NCI-H69 (cell line): ENCODE measurements at places on chromosomes 12 and 14.

- DNase-seq = peak; percentile 97
Measured at GRCh38 chr12:52354200-52354599, 13.1 kb downstream of the KRT85 start.

GRCh38 chr12:52362118-52362726 lies 5.1 kb downstream of the KRT85 start:
- peak; percentile 43 for DNase-seq

DNA sequence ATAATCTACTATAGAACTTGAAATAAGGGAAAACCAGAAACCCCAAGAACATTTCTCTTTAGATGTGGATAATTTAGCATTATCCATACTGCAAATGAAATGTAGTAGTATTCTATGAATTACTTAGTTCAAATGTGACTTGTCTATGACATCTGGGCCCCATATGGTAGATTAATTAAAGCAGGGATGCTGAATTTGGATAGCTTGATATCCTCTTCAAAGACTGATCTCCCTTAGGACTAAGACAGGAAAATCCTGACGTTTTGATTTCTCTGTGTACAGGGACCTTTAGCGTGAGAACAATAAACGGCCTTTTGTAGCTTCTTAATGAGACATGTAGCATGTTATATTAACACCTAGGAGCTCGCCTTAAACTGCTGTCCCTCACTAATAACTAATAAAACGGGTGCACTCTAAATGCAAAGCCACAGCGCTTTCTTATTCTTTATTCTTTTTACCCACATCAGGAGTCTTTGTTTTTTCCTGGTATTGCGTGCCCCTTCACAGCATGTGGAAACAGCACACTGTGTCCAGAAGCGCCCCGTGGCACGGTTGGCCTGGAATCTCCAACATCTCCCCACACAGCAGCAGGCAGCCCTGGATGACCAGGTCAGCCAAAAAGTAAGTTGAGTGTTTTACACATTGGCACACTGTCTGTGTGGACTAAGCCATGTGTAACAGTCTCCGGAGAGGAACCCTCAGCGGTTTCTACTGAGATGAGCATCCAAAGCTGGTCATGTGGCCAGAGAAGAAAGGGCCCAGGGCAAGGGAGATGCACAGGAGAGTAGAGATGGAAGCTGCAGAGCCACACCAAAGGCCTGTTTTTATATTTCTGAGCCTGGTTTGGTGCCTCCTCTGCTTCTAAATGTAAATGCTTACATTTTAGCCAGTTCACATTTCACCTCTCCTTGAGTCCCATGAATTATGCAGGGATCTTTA lies 93.1 kb downstream of the SRGAP1 start:
- peak; percentile 36 for DNase-seq

DNA sequence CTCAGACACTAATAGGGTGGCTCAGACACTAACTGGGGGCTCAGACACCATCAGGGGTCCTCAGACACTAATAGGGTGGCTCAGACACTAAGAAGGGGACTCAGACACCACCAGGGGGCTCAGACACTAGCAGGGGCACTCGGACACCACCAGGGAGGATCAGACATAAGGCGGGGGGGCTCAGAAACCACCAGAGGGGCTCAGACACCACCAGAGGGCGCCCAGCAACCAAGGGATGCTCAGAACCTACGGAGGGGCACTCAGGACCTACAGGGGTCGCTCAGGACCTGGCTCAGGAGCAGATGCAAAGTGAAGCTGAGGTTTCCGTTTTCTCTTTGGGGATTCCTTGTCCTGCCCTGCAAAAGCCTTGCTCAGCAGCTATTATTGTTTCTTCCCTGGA lies 448.5 kb downstream of the TMEM121 start:
- peak; percentile 79 for DNase-seq

- DNase-seq = no peak
Measured at GRCh38 chr14:88521818-88522217, 33.0 kb downstream of the PTPN21 start.
